ENCODE measurements at places on chromosomes 16 and 17.

DNA sequence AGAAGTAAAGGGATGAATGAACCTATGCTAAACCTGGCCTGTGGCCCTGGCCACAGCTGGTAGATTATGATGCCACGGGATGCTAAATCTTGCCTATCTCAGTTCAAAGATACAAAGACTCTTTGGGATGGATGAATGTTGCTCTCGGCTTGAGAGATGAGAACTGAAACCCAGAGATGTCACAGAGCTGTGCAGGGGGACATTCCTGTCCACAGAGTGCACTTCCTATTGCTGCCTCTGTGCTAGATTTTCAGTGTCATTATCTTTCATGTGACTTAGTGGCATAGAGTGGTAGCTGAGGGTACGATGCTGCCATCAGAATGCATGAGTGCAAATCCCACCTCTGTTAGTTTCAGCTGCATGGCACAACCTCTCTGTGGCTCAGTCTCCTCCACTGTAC is 2.3 kb upstream of the MT1M start:
- no peak for DNase-seq

- no peak for DNase-seq
These were observed 13.1 kb downstream of the SPATA33 start for GRCh38 chr16:89670496-89671431.

DNA sequence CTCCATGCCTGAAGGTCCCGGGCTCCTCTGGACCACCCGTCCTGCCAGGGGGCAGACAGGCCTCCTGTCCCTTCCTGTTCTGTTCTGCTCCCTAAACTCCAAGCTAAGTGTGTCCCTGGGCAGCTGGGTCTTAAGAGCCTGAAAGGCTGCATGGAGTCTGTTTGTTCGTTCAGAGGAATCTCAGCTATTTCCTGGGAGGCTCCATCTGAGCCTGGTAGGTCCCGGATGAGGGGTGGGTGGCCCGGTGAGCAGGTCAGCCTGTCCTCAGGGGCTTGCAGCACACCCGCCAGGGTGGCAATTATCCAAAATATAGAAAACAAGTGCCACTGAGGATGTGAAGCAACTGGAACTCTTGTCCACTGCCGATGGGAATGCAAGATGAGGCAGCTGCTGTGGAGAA is 12.6 kb downstream of the ACTG1 start:
- DNase-seq = no peak

DNA sequence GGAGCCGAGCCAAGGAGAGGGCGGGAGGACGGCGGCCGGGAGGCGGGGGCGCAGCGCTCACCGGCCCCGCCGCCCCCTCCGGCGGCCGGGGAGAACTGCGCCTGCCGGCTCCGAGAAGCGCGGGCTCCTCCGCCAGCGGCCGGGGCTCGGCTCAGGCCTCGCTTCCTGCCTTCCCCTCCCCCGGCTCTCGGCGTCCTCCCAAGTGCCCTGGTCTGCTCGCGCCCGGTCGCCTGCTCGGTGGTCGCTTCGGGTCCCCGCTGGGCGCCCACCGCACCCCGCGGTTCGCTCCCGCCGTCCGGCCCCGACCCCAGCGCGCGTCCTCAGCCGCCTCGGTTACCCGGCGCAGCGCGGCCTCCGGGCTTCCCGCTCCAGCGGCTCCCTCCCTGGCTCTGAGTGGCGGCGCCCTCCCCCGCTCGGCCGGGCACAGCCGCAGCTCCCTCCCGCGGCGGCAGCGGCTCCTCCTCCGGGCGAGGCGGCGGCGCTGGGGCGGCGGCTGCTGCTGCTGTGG is 313 bp downstream of the UBTF start:
- DNase-seq = peak; percentile 76

- no peak for DNase-seq
These were observed 121.0 kb downstream of the ANKRD11 start for GRCh38 chr16:89369266-89369895.

DNA sequence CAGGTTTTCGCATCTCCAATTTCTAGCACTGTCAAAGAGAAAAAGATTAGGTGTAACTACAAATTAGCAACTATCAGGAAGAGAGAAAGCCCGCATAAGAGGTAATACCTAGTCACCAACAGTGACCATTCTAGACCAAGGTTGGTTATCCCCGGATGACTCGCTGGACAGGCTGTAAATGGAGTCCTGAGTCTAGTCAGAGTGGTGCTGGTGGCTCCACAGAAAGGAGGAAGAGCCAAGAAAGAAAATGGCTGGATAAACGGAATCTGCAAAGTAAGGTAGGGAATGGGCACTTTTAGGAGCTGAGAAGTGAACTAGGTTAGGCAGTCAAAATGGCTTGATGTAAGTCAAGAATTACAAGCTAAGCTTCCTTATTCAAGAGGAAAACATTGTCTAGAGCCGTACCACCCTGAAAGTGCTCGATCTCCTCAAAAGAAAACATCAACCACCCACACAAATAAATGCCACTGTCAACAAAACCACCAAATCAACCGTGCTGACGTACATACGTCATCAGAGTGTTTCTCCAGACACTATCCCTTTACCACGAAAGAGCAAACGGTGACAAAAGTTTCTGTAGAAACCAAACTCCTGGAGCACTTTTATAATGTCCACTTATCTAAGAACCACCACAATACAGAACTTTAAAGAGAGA is 2.2 kb downstream of the GSPT1 start:
- DNase-seq = no peak

DNA sequence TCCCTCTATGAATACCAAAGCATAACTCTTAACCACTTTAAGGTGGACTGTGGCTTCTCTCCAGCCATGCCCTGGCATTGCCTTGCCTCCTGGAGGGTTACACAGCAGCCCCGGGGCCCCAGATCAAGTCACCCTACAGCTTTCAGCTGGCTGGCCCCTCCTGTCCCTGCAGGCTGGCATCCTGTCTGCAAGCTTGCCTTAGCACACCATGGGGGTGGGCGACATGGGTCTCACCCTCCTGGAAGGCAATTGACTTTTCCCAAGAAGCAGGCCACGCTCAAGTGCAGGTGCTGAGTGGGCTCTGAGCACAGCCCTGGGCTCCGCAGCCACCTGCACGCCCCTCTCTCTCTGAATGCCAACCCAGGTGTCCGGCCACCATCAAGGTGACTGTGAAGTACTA is 25.8 kb upstream of the AKTIP start:
- no peak for DNase-seq

DNA sequence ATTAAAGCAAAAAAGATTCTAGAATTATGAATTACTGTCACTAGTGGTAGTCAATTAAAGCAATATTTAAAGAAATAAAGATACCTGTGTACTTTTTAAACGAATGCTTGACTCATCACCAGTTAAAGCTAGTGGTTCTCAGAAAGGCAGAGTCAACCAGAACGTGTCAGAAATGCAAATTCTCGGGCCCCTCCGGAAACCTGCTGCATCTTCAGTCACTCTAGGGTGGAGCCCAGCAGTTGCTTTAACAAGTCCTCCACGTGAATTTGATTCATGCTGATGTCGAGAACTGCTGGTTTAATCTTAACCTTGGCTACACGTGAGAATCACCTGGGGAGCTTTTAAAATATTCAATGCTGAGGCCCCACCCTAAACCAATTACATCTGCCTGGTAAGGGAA is 169.8 kb upstream of the SDK2 start:
- DNase-seq = peak; percentile 1

DNA sequence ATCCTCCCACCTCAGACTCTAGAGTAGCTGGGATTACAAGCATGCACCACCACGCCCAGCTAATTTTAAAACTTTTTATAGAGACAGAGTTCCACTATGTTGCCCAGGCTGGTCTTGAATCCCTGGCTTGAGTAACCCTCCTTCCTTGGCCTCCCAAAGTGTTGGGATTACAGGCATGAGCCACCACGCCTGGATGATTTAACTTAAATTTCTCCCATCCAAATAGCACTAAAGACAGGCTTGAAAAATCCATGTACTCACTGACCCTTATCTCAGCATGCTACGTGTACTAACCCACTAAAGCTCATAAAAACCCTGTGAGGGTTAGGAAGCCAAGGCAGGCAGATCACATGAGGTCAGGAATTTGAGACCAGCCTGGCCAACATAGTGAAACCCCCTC is 4.6 kb downstream of the SLC5A10 start:
- DNase-seq = no peak

GRCh38 chr17:37191219-37191618 is 184.6 kb upstream of the C17orf78 start:
- no peak for DNase-seq

DNA sequence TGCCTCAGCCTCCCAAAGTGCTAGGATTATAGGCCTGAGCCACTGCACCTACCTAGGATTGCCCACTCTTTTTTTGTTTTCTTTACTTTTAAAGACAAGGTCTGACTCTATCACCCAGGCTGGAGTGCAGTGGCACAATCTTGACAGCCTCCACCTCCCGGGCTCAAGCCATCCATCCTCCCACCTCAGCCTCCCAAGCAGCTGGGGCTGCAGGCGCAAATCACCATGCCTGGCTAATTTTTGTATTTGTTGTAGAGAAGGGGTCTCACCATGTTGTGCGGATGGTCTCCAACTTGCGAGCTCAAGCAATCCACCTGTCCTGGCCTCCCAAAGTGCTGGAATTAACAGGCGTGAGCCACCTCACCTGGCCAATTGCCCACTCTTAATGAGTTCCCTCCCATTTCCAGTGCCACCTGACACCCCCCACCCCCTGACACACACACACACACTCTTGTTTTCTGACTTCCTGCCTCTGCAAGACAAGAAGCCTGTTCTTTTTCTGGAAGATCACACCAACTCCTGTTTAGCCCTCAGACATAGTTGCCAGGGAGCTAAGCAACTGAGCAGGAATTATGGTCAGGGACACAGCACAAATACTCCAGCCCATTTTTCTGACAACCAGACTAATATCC is 2.6 kb downstream of the OVCA2 start:
- DNase-seq = no peak

- DNase-seq = no peak
These were observed 21.6 kb upstream of the RHOT1 start for GRCh38 chr17:32120716-32121115.
